Kidney (tissue), 22 donors: ENCODE measurements at places on chromosomes 5 and 9.

DNA sequence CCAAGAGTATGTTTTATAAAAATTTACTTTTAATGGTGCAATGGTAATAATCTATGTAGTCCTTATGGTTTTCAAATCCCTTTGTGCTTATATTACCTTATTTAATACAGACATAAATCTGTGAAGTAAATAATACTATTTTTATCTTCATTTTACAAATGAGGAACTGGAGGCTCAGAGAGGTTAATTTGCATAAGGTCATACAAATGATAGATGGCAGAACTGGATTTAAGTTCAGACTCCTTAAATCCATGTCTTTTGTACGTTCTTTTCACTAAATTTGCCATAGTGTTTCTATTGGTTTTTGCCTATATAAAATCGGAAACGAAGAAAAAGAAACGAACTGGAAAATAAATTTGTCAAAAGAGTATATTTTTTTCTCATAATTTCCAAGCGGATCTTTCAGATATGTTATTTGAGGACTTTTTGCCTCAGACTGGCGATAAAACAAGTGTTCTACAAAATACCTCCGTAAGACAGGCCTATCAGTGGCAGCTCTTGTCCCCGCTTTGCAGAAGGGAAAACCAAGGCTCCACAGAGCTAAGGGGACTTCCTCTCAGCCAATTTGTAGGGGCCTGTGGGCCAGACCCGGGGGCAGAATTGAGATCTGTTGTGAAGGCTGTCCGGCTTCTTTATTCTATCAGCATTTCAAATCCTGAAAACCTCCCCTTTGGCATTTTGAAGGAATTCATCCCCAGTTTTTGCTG is 1.1 kb upstream of the TNFAIP8 start:
- DNase-seq, result no peak

GRCh38 chr5:138664276-138664943 is 88.8 kb upstream of the CTNNA1 start:
- no peak for DNase-seq

GRCh38 chr5:76219636-76220035 is 136.5 kb downstream of the SV2C start:
- no peak for DNase-seq

DNA sequence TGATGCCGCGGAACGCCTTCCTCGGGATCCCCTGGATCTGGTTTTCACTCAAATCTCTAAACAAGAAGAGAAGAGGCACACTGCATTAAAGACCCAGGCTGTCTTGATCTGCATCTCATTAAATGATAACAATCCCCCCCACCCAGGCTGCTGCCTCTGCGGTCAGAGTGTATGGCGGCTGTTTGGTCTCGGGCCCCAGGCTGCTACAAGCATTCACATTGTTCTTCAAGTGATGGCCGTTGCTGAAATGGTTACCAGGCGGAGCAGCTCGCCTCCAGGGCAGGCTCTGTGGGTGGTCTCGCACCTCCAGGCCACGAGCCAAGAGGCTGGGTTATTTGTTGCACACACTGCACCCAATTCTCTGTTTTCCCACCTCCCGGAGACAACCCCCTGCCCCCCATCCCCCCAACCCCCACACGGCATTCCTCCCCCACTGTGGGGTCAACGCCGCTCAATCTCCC is 304.1 kb upstream of the PANK3 start:
- DNase-seq, result peak; percentile 49

DNA sequence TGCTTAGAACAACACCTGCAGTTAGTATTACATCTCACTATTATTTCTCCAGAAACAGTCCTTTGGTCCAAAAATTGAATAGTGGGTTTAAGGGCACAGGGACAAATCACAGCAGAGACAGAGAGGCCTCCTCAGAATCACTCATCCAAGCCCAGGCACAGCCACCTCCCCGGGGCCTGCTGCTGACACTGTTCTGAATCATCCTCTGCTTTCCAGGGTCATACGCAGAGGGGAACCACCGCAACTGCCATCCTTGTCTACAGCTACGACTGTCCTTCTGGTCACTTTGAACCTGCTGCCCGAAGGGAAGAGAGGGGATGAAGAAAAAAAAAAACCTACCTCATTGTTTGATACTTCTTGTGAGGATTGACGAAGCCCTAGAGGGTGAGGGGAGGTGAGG is 35.3 kb upstream of the MAN2A1 start:
- DNase-seq, result no peak
